Cardiac septum (tissue), 1 donor: ENCODE measurements at places on chromosomes 4 and X.

DNA sequence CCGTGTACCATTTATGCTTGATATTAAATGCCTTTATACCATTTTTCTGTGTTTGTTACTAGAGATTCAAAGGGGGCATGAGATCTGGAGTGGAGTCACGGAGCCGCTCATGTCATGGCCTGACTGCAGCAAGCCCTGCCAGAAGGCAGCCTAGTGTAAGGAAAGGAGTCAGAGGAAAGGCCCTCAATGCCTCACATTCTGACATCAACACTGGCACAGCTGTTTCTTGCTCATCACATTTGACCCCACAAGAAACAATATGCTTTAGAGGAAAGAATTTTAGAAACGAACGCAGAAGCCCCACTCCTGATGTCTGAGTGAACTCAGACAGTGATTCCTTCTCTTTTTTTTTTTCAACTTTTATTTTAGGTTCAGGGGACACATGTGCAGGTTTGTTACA lies 322.4 kb upstream of the CPEB2 start:
- no peak for DNase-seq

DNA sequence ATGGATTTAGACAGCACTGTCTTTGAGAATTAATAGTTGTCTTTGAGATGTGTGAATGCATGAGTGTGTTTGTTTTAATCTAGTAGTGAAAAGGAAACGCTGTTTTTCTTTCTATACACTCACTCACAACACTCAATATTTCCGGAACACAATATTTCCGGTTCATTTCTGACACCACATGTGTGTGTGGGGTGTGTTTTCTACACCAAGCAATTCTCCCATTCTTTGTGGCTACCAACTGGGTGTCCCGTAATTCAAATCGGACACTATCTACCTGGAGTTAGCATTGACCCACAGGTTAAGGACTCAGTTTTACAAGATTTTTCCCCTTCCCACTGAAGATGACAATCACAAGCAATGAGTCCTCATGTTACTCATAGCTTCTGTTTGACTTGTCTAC lies 113.9 kb downstream of the SNCA start:
- DNase-seq: no peak

DNA sequence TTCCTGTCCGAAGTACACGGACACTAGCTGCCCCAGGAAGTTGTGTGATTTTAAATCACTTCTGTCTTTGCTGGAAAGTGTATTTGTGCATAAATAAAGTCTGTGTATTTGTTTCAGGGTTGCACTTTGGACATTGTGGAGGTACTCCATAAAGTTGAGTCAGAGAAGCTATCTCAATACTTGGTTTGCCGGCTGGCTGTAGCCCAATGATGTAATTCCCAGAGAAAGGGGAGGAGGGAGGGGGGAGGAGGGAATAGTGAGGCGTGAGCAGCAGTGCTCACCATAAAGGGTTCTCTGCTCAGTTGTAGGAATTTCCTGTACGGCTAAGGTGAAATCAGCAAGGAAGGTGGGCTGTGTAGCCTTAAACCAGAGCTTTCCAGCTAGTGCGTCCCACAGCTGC lies 7.5 kb downstream of the APEX2 start:
- DNase-seq: no peak

DNA sequence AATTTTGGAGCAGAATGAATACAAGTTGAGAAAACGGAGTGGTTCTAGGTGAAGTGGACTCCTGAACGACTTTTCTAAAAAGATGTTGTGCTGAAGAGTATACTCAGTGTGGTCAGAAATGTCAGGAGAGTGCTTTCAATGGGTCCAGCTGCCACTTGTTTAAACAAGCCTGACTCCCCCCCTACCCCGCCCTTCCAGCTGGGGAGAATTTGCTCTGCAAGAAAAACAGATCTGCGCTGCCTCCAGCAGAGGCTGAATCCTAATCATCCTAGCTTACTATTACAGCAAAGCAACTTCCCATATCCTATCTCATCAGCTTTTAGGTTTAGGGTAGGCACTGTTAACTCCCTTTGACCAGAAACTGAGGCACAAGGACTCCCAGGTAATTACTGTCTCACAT lies 1.9 kb downstream of the MAP3K15 start:
- DNase-seq: no peak

GRCh38 chrX:41734530-41734929 lies 10.5 kb downstream of the GPR82 start:
- no peak for DNase-seq

DNA sequence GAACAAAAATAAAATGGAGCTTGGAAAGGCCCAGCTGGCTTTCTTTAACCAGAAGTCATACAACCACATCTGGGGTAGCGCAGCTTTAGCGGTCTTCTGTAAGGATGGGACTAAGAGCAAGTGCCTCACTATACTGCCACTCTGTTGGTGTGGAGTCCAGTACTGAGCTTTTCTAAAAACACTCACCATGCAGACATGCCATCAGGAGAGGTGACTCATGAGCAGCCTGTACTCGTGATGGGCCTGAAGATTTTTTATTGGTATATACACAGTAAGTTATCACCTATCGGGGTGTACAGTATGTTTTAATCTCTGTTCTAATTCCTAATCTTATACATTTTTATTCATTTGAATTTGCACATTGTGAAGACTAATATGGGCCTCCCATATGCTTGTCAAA lies 9.6 kb downstream of the PPP3CA start:
- no peak for DNase-seq

DNA sequence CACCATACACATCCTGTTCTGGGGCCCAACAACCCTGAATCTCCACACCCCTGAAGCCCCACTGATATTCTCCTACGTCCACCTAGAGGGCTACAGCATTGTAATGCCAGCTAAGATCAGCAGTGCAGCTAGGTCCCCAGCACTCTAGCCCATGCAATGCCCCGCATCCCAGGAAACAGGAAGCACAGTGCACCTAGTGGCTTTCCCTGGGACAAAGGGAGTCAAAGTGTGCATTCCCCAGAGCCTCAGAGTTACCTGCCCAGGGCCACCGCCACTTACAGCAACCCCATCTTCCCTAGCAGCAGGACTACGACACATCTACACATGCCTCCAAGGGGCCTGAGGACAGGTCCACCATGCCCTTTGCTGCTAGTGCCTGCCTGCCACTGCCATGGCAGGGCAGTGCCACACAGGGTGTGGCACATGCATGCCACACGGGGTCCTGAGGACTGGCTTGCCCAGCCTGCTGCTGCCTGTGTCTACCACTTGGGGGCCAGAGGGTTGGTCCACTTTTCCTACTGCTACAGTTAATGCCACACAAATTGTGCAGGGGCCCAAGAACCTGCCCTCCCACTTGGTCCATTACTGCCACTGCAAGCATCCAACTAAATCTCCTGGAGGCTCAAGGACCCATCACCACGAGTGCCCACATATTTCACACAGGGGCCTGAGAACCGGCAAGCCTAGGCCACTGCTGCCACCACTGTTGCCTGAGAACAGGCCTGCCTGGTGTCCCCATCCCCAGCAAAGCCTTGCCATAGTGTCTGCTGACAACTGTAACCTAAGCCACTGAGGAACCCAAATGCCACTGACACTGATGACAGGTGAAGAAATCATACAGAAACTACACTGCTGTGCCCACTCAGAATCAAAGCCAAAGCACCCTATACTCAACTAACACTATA lies 23.7 kb downstream of the TLR6 start:
- no peak for DNase-seq

GRCh38 chr4:186780291-186781031 lies 56.8 kb upstream of the FAT1 start:
- no peak for DNase-seq

- DNase-seq: no peak
Observed at GRCh38 chr4:121217351-121217750, 53.2 kb upstream of the TNIP3 start.

DNA sequence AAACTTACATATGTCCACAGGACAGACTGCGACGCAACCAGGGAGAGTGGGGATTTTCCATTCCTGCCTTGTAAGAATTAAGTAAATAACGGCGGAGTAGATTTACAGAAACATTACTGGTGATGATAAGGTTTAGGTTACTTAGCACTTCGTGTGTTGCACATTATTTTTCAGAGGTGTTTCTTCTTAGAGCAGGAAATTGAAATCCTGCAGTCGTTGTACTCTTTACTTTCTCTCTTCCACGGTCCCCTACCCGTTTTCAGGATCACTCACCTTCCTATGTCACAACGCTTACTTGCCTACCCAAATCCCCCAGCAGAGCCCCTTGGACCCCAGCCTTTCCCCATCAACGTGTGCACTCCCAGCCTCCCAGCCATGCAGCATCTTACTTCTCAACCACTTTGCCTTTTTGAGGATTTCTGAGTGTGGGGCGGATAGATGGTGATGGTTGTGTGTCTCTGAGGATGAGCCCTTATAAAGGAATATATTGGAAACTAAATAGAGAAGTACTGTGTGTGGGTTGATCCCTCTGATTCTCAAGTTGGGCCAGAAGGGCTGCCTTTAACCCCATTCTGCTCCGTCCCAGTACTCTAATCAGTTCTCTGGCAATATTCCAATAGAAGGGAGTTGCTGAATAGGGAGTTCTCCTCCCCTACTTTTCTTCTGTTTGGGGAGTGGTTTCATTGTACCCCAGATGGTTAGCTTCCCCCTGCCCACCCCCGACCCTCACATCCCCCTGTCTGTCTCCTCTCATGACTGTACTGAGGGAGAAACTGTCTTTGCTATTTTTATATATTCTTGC lies 1.6 kb downstream of the MID2 start:
- DNase-seq: no peak
